Muscle of arm (tissue), 14 donors: ENCODE measurements at places on chromosomes 1 and 21.

GRCh38 chr1:246320286-246320685 is 186.8 kb downstream of the SMYD3 start:
- no peak for DNase-seq

- DNase-seq, result no peak
Measured at GRCh38 chr1:177239792-177240191, 69.0 kb downstream of the BRINP2 start.

DNA sequence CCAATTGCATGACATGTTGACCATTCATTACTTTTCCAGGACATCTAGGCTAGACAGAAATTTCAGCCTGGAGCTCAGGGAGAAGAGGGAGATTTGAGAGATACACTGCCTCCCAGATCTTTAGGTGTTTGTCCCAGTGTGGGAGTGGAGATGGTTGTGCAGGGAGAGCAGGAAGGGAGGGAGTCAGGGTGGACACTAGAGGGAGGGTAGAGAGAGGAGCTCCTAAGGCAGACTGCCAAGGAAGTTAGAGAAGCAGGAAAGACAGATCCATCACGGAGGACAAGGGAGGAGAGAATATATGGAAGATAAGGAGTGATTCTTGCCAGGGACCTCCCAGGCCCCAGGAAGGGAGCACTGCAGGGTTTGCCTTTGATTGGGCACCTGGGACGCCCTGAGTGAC is 8.7 kb downstream of the CDCA8 start:
- DNase-seq, result no peak

GRCh38 chr1:53400761-53401674 is 58.2 kb upstream of the DMRTB1 start:
- DNase-seq, result no peak

DNA sequence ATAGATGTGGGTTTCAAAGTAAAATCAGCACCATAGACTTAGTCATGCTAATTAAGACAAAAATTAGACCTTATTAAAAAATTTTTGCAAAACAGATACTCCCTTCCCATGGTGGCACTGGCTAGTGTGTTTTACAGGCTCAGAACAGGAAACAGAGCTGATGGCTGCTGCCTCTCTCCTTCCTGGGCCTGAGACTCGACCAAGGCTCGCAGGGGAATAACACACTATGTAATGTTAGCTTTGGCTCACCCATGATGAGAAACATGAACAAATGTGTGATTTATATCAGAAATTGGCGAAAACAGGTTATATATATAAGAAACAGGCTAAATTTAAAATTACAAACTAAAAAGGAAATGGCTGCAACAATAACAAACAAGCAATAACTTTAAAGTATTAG is 50.7 kb downstream of the ERG start:
- DNase-seq, result no peak
